Stomach (tissue), 19 donors: ENCODE measurements at places on chromosomes 13 and 19.

DNA sequence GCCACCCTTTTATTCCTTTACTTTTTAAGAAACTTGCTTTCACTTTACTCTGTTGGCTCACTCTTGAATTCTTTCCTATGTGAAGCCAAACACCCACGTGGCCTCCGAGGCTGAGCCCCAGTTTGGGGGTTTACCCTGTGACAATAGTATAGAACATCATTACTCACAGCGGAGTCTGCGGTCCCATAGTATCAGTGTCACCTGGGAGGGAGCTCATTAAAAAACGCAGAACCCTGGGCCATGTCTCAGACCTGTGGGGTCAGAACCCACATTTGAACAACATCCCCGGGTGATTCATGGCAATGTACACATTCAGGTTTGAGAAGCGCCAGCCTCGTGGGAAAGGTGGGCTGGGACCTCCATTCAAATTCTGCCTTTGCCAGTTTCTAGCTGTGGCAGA lies 36.0 kb upstream of the UBL3 start:
- DNase-seq: no peak

DNA sequence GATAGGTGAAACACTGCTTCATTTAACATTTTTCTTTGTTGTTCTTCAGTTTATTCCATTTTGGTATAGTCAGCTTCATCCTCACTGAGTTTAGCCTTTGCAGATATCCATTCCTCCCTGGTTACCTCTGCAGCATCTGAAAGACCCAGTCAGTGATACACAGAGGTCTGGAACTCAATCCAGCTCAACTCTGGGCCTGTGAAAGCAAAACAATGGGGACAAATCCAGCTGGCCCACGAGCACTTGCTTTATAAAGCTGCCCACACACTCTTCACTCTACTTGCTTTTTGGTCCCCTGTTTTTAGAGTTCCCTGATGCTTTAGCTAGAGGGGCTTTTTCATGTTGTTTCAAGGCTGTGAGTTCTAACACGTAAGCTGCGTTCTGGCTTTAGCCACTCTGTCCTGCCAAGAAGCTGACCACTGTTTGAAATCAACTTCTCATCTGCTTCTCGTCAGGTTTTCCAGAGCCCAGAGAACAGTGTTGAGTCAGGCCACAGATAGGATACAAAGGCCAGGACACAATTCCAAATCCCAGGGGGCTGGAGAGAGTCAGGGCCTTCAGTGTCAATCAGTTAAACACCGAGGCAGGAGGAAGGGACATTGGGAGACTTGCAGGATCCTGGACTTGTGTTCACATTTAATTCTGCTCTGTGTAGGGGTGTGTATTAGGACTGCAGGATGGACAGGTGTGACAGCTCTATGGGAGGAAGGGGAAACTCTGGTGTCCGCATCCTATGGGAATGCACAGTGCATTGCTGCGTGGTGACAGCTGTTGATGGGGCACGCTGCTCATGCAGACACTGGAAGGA lies 83.5 kb upstream of the RNF113B start:
- no peak for DNase-seq

- DNase-seq: peak; percentile 66
Measured at GRCh38 chr13:96993634-96994016, 651 bp downstream of the OXGR1 start.

DNA sequence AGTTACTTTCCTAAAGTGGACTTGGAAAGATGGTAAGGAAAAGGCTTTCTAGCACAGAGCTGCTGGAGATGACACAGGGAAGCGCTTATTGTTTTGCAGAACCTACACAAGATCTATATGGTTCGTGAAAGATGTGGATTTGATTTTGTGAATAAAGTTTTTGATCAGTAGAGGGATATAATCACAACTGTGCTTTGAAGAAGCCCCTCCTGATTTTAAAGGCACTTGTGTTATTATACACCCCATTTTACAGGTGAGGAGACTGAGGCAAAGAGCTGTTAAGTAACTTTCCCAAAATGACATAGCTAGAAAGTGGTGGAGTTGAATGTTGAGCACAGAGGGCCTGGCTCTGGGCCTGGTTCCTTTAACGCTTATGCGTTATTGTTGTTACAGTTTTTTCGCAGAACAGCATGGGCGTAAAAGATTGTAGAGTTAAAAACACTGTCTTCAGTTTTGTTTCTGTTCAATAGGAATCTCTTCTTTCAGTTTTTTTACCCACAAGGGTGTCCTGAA lies 1.4 kb downstream of the TDRD3 start:
- DNase-seq: peak; percentile 44

DNA sequence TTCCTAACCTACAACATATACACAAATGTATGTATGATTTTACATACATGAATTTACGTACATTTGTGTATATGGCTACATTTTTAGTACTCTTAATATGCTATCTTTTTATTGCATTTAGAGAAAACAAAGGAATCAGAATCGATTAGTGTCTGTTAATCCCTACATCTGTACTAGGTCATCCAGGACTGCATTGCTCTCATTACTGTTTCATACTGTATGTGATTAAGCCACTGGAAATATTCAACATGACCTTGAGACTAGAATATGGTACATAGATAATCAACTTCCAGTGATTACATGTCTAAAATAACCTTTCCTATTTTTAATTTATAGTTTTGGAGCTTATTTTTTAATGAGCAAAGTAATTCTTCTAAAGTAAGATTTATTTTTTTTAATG lies 5.3 kb upstream of the MAB21L1 start:
- DNase-seq: no peak

- DNase-seq: no peak
Measured at GRCh38 chr13:79992111-79992510, 348.8 kb downstream of the SPRY2 start.

- no peak for DNase-seq
Measured at GRCh38 chr13:102993348-102993747, 72.9 kb downstream of the SLC10A2 start.
